Anterior cingulate cortex (tissue), 58 donors: ENCODE measurements at places on chromosomes 5 and 9.

DNA sequence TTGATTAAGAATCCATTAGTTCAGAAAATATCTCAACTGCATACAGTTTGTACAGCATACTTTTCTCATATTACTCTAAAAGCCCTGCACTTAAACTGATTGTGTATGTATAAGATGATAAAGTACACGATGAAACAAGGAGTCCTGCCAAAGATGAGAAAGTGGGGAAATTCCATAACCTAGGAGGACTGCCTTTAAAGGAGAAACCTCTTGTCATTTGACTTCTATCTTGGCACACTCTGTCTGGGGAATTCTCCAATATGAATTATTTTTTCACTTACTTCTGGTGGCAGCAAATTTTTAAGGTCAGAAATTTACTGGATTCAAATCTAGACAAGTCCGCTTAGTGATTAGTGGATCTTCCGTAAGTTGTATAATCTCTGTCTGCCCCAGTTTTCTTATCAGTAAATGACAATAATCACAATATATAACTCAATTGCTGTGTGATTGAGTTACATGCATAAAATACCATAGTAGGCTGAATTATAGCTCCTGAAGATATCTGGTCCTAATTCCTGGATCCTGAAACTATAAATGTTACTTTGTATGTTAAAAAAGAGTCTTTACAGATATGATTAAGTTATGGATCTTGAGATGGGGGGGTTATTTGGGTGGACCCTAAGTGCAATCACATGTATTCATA, 17.0 kb upstream of the ISOC1 start:
- DNase-seq: no peak

DNA sequence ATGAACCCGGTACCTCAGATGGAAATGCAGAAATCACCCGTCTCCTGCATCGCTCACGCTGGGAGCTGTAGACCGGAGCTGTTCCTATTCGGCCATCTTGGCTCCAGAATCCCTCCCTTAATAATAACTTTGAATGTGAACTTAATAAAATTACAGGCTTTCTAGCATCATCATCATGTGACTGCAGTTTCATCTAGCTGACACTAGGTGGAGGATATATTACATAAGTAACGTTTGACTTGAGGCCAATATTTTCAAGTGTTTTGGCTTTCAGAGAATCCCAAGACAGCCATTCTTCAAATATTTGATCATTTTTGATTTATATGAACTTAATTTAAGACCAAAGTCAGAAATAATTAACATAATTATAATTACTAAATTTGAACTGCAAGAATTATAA, 474.9 kb upstream of the CDH10 start:
- no peak for DNase-seq

DNA sequence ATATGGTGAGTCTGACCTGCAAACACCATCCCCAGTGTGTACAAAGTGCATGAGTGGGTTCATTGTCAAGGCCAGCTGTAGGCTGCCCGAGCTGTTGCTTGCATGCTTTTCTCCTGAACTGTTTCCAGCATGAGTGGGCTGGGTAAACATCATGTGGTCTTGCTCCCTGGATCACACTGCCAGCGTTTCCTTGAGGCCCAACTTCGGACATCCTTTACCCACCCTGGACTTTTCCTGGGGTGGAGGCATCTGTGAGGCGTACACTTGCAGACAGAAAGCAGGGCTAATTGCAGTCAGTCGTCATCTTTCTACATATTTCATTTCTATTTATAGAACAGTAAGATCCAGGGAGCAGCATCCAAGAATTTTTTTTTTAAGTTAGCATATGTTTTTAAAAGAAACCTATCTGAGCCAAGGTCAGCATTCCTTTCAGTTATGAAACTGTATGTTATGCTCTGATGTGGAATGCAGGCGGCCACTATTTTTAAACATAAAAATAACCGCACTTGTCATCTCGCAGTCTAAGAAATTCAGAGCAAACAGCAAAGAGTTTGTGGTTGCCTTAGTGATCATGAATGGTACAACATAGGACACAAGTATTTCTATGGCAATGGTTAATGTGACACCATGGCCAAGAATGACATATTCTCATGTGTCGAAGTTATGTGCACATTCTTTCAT, 106.5 kb upstream of the DMRT1 start:
- DNase-seq: peak; percentile 21

DNA sequence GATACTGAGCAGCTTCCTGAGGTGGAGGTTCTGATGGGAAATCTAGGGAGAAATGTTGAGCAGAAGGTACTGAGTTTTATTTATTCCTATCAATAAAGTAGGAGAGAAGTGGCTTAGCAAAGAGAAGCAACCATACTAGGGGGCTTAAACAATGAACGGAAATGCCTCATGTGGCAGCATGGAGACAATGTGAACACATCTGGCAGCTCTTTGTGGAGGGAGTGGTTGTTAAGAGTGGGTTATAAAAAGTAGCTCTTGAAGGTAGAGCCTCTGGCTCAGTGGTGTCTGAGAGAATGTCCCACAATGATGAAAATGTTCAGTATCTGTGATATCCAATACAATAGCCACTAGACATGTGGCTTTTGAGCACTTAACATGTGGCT, 52.7 kb upstream of the EQTN start:
- DNase-seq: no peak

DNA sequence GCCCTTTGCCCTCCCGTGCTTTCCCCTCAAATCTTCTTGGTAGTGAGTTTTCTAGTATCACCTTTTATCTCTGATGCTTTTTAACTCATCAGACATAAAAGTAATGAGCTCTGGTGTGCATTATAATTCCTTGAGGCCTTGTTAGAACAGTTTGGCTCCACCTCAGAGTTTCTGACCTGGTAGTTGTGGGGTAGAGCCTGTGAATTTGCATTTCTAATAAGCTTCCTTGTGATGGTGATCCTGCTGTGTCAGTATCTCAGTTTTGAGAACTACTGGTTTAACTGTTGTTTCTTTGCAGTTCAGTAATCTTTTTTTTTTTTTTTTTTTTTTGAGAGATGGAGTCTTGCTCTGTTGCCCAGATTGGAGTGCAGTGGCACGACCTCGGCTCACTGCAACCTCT, 31.1 kb downstream of the UBE2D2 start:
- no peak for DNase-seq

GRCh38 chr5:180598316-180598701, 7.0 kb upstream of the SCGB3A1 start:
- no peak for DNase-seq

GRCh38 chr9:14104496-14104895, 209.4 kb downstream of the NFIB start:
- DNase-seq: no peak

DNA sequence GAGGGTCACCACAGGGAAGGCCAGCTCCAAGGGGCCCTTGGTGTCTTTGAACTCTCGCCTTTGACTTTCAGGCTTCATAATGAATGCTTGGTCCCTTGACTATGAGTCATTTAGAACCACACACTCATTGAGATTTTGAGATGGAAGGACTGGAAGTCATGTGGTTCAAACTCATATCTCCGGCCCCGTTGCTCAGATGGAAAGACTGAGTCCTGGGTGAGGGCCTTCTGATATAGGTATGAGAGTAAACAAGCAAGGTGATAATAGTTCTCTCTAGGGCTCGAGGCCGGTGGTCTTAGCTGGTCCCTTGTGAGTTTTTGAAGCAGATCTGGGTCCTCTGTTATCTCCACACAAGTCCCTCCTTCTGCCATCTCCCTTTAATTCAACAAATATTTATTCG, 210.6 kb downstream of the PAX5 start:
- DNase-seq: no peak

- no peak for DNase-seq
These were observed 72.5 kb upstream of the RXRA start for GRCh38 chr9:134253606-134254205.

GRCh38 chr9:122346478-122347347, 24.1 kb upstream of the PTGS1 start:
- DNase-seq: no peak

GRCh38 chr5:35908814-35909213, 29.6 kb downstream of the CAPSL start:
- no peak for DNase-seq

DNA sequence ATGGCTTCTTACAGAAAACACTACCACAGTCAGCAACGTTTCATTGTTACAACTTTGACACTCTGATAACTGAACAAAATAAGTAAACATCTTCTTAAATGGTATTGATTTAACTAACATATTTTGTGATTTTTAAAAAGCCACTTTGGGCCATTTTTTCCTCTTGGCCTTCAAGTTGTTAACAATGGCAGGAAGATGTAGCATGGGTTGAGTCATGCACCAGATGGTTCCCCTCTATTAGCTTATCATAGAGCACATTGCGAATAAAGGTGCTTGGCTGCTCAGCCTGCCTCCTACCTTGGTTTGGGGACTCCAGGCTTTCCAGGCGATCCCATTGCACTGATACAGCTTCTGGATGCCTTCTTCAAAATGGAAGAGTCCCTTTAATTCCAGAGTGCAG, 24.1 kb upstream of the CER1 start:
- DNase-seq: no peak

DNA sequence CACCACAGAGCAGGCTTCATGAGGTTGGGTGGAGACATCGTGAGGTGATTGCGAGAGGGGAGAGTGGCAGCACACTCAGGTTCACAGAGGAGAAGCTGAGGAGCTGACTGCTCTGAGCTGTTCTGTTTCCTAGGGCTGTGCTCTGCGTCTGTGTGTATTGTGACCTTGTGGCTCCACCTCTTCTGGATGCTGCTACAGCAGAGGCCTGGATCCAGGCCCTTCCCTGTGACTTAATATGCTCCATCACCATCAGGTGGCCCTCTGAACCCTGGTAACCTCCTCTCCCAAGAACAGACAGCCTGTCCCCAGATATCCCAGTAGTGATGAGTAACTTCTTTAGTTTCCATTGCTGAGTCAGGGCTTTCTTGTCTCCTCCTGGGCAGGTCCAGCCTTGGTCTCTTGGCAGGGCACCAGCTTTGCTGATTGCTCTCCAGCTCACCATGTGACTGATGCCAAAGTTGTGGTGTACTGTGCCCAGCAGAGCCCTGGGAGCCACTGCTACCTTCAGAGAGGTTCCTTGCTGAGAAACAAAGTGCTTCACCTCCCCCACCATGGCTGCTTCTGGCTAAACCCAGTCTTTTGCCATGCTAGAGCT, 212.8 kb upstream of the CHD1 start:
- DNase-seq: no peak

DNA sequence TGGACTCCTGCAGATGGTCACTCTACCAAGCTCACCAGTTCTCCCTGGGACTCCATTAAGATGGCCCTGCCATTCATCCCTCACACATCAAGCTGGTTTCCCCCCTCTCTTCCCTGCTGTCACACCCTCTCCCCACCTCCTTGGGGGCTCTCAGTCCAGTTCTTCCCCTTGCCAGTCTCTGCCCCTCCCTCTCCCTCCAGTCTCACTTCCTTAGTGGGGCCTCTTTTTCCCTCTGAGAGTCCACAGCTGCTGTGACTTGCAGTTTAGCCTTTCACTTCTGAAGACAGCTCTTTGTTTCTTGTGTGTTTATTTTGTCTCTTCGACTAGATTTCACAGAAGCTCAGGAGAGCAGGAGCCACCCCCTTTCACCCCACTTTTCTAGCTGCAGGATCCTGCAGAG, 10.5 kb downstream of the DOCK2 start:
- DNase-seq: no peak

- DNase-seq: no peak
These were observed 52.3 kb downstream of the CAST start for GRCh38 chr5:96714450-96714849.

DNA sequence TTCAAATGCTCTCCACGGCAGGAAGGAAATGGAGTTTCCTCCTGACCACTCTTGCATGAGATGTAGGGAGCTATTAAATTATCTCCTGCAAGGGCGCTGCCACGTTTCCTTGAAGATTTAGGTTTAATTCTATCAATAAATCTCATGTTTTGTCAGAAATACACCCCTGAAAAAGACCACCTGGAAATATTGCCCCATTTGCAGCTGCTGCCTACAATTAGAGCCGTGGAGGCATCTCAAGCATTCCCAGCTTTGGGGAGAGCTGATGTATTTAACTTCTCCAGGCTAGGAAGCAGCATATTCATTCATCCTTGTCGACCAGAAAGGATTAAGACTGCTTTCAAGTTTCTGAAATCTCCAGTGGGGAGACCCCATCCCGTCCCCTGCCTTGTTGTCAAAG, 40.5 kb downstream of the CCNJL start:
- no peak for DNase-seq

- peak; percentile 53 for DNase-seq
These were observed 128.1 kb downstream of the ACTL7B start for GRCh38 chr9:108727580-108728111.

DNA sequence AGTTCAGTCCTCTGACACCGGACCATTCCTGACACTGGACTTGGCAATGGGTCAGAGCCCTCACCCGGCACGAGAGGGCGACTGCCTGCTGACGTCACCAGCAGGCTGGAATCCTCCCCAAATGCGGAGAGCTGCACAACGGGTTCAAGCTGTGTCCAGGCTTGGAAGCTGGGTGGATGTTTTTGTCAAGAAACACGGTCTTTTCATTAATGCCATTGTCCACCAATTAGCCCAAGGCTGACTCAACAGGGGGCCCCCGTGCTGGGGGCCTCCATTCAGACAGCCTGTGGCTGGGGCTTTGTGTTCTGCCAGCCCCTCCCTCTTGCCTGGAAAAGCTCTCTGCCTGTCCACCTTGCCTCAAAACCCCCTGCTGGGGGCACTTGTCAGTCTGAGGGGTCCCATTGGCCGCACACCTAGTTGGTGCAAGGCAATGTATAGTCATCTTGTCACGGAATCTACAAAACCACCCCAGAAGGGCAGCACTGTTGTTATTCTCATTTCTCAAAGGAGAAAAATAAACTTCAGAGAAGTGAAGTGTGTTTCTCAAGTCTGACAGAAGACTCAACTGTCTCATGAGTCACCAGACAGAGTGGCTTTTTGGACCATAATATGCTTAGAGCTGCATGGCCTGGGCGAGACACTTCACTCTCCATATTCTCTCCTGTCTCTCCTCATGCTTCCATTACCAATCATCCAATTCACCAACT, 24.6 kb downstream of the NDUFA8 start:
- no peak for DNase-seq

GRCh38 chr5:130035388-130035787, 131.1 kb downstream of the CHSY3 start:
- DNase-seq: no peak

GRCh38 chr5:123033157-123033671, 3.3 kb downstream of the PPIC start:
- no peak for DNase-seq

DNA sequence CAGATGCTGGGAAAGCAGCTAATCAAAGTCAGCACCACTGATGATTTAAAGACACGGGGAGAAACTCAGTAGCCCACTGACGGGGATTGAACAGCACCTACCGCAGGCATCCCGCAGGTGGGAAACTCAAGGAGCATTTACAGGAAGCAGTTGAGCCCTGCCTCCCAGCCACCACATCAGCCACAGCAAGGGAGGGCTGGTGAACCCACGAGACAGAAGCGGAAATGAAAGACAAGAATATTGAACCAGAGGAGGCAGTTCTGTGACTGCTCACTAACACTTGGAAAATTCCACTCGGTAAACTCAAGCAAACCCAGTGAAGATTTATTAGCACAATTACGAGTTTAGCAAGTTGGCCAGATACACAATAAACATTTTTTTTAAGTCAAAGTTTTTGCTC, 10.6 kb upstream of the FAM163B start:
- no peak for DNase-seq

DNA sequence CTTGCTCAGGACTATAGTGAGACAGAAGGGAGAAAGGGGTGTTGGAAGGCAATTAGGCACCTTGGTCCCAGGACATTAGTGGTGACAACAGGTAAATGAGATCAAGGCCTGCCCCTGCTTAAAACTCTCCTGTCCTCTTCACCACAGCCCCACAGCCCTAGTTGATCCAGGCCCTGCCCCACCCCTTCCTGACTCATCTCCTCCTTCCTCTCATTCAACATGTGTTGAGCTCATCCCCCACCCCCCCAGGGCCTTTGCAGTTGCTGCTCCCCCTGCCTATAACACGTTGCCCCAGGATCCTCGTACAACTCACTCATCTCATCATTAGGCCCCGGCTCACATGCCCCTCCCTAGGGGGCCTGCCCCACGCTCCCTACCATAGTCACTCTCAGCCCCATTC, 66.8 kb downstream of the TSPAN17 start:
- DNase-seq: no peak
